ENCODE measurements at places on chromosomes 4 and X. TPM values are rescaled to one million over a fixed set of nuclear protein-coding genes. Genes with fewer than 3 reads are reported as not detected.

The MAGEE2 gene
- total RNA-seq, result not detected

The RPS6KA6 gene
- 0.66 TPM for total RNA-seq

The SLIT2 gene
- total RNA-seq, result 5.8 TPM

The DUSP9 gene
- not detected for total RNA-seq

The BEX2 gene
- total RNA-seq, result 2.5 TPM

The RRH gene
- total RNA-seq, result not detected

The PRSS12 gene
- total RNA-seq, result 0.47 TPM

The NDP gene
- not detected for total RNA-seq

The TEX13B gene
- not detected for total RNA-seq

The ZNF157 gene
- not detected for total RNA-seq

Data from heart right ventricle (tissue), 16 donors.